CD4-positive, alpha-beta T cell treated with Interleukin-21 for 1 hour (primary cell): ENCODE measurements at places on chromosomes 12 and 14.

DNA sequence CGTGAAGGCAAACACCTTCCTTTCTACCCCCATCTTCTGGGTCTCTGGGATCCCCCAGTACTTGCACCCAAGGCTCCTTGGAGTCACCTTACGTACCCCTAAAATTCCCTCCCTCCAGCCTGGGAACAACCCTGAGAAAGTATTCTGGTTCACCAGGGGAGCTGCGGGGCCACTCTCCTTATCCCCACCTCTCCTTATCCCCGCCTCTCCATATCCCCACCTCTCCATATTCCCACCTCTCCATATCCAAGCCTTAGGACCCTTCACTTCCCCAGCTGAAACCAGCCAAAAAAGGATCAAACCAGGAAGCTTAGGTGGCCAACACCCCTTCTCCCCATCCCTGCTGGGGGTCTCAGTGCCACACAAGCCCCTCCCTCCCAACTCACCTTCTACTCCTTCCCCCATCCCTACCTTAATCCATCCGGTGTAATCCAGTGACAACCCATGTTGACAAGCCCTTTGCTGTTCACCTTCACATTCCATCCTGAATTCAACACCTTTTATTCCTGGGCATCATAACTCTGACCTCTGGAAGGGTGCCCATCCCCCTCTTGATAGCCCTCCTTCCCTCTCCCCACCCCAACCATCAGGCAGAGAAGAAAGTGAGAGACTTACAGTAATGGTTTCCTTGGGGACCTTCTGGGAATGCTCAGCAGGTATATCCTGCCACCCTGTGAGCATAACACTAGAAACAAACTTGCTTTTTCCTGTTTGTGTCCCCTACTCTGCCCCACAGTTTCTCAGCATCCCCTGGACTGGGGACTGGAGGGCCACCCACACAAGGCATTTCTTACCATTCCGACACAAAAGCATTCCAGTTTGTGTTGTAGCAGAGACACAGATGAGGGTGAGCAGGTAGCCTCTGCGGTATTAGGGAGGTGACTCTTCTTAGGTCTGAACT lies 1.6 kb upstream of the MSI1 start:
- no peak for DNase-seq

DNA sequence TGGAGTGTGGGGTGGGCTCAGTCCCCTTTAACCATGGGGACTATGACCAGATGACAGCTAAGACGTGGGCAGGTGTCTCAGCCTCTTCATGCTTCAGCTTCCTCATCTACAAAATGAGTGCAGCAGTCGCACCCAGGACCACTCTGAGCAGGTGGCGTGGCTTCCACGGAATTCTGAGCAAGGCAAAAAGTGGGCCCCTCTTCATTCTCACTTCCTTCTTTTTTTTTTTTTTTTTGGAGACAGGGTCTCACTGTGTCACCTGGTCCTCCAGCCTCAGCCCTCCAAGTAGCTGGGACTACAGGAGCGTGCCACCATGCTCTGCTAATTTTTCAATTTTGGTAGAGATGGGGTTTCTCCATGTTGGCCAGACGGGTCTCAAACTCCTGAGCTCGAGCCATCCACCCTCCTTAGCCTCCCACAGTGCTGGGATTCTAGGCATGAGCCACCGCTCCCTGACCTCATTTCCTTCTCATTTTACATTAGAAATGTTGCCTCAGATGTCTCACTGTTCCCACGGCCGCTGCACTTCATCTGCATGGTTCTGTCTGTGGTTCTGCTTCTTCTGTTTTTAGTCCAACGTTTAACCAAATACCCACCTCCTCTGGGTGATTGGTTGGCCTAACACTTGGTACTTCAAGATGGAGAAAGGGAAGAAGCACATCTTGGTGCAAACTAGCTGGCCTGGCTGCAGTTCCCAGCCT lies 41.3 kb upstream of the BCL7A start:
- peak; percentile 11 for DNase-seq

GRCh38 chr14:103016071-103016470 lies 41.3 kb downstream of the CDC42BPB start:
- no peak for DNase-seq

DNA sequence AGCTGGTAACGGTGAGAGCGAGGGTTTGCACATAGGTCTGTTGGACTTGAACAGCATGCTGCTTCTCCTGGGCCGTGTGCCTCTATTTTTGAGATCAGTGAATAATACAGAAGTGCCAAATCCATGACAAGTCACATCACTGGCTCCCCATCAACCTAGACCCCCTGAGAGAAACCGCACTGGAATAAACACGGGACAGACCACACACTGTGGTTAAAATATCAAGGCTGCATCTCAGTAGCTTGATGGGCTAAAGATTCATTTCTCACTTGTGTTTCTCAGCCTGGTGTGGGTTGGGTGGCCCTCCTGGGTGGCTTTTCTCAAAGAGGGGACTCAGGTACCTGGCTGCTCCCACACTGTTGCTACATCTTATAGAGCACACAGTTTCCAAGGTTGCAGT lies 191.0 kb downstream of the DICER1 start:
- no peak for DNase-seq

DNA sequence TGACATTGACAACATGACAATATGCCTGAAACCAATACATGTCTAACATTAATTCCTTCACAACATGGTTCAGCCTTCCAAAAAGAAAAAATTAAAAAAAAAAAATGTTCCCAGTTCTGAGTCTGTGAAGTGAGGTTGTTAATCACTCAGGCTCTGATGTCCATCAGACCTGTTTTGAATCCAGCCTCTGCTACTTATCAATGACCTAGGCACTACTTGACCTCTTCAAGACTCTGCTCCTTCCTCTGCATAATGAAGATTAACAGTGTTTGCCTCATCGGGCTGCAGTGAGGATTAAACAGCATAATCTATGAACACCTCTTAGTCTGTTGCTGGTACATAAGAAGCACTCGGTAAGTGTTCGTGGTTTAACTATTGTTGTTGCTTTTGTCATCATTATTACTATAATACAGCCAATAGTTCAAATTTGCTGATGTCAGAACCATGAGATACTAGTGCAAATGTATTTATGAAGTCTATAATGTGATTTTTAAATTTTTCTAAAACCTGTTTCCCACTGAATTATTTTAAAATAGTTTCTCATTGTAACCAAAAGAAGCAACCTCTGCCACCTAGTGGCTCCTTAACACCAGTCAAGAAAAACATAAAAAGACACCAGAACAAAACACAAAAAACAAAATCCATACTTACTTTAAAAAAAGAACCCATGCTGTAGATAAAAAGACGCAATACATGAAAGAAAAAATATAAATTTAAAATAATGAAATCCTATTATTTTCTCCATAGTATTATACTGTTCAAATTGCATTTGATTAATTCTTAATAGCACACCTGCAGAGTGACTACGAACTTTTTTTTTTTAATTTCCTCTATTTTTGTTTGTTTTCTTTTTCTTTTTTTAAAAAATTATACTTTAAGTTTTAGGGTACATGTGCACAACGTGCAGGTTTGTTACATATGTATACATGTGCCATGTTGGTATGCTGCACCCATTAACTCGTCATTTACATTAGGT lies 20.3 kb upstream of the TMX1 start:
- DNase-seq, result no peak

DNA sequence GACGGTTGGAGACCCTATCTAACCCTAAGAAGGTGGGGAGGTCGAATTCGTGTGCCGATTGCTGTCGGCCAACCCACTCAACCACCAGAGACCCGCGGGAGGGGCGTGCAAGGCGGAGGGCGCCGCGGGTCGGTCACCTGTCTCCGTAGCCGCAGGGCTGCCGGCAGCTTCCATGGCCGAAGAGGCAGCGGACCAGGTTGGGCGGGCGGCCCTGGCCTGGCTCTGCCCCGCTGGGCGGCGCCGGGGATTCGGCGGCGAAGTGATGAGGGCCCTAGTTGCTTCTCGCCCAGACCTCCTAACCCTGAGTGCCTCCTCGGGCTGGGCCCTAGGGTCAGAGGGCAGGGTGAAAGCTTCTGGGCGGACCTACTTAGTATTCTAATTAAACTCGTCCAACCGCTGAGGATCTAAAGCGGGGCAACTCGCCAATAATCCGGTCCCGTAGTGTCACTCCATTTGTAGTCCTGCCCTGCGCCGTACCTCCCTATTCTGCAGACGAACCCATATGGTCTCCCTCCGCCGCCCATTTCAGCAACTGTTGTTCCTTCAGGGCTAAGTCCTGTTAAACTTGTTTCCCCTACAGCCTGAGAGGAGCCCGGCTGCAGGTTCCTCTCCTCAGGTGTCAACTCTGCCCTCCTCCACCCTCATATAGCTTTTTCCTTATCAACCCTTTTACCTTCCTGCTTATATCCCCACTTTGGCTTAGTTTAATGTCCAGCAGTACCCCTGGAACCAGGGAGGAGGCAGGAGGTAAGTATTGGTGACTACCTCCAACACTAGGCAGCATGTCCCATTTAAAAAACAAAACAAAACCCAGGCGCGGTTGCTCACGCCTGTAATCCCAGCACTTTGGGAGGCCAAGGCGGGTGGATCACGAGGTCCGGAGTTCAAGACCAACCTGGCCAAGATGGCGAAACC lies at the start of gene PYM1:
PYM1 (minus strand) TSS at position 307 of the 915 bp plus-strand sequence; CDS start at position 174, 133 bp downstream.
- peak; percentile 80 for DNase-seq

DNA sequence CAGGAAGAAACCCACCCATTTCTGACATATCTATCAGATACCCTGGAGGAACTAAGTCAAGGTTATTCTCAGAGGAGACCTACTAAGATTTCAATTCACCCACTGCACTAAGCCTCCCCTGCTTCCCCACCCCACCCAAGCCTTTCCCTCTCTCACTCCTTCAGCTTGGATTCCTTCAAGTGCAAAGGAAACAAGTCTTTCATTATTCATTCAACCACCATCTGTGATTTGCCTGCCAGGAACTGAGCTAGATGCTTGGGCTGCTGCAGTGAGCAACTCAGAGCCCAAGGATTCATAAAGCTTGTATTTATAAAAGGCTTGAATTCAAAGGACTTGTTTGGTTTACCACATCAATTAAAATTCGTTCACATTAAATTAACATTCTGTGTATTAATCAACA lies 161.3 kb downstream of the GXYLT1 start:
- DNase-seq, result no peak

GRCh38 chr12:58847901-58848600 lies 72.3 kb downstream of the LRIG3 start:
- no peak for DNase-seq

DNA sequence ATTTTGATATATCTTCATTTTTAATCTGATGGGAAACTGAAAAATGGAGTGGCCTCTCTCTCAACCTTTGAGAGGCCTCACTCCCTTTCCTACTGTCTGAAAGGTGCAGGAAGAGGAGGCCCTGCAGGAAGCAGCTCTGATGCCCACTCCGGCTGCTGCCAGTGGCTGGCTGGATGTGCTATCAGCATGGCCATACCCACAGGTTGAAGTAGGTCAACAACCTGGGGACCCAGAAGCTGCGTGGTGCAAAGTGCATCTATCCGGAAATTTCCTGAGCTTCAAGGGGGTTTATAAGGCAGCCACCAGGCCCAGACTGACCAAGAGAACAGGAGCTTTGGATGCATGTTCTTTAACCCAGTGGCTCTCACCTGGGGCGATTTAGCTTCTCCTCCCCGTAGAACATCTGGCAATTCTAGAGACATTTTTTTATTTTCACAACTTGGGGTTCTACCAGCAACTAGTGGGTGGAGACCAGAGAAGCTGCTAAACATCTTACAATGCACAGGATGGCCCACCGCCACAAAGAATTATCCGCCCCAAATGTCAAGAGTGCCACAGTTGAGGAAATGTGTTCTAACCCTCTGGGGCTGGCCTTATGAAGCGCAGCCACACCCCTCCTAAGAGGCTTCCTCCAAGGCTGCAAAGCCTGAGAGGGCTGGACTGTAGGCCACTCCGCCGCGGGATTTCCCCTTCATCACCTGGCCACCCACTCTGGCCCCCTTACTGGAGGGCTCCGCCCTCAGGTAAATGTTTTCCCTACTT lies 8.2 kb upstream of the BATF start:
- DNase-seq, result peak; percentile 78

GRCh38 chr12:110537605-110538409 lies 35.7 kb downstream of the RAD9B start:
- no peak for DNase-seq

DNA sequence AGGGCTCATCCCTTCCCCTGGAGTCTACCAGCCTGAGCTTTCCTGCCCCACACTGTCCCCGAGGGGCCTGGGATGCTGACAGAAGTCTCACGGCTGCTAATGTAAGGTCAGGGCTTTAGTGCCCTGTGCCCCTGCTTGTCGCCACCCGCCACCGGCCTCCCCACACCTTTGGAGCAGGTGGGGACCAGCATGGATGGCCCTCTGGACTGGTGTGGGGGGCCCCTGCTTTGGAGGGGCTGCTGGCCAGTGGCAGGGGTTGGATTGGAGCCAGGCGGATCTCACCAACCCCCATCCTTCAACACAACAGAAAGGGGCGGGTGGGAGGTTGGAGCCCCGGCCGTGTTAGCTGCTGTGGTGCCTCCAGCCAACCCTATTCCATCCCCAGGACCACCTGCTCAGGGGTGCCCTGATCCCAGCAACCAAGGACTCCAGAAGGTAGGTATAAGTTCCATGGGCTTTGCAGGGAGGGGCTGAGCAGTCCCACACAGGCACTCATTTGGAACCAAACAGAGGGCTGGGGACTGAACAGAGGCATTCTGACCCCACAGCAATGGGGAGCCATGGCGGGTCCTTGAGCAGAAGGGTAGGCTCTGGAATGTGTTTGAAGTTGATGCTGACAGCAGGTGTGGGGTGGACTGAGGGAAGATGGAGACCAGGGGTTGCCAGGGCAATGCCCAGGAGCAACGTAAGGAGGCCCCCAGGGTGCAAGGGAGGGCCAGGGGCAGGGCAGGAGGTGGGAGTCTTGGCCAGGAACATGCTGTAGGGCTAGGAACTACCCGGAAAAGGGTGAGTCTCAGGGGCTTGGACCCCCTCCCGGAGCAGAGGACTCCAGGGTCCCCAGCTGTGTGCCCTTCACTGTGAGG lies 145.1 kb upstream of the C14orf180 start:
- no peak for DNase-seq

GRCh38 chr12:15613981-15614380 lies 175.2 kb downstream of the EPS8 start:
- no peak for DNase-seq

DNA sequence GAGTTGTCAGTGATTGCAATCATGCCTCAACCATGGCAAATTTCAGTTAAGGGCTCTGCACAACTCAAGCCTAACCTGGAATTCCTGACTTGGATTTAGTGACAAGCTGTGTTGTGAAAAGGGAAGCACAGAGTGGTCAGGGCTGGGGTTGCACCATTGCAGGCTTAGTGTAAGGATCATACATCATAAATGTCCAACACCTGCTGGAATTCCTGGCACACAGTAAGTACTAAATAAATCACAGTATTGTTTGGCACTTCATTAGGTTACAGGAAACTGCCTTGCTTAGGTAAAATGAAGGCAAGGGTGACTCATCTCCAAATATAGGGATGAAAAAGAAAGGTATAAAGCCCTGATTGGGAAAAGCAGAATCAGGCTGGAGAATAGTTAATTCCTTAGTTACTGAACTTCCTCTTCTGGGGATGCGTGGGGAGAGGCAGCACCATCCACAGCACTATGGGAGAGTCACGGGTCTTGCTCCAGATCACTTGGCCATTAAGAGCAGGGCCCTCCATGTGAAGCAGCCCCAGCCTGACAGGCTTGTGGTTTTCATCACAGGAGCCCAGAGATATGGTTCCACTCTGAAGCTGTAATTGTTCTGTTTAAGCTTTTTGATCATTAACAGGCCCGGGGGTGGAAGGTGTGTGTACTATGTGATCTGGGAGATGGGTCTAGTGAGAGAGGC lies 39.7 kb downstream of the SLC8A3 start:
- DNase-seq, result no peak

GRCh38 chr14:52874389-52874788 lies 76.5 kb downstream of the FERMT2 start:
- DNase-seq, result no peak

- no peak for DNase-seq
Observed at GRCh38 chr12:93319523-93320050, 58.1 kb upstream of the NUDT4 start.
